ENCODE measurements at places on chromosomes 6 and 20.
A peak's percentile ranks its signal among the peaks of the same experiment; 100 is the strongest.

- peak; percentile 21 for DNase-seq
Observed at GRCh38 chr6:160088069-160088783, 33.4 kb upstream of the SLC22A1 start.

- no peak for DNase-seq
Observed at GRCh38 chr6:70547313-70547712, 19.4 kb upstream of the SDHAF4 start.

- no peak for DNase-seq
Observed at GRCh38 chr6:82176616-82177015, 70.9 kb downstream of the IBTK start.

GRCh38 chr6:13526727-13527670, 39.6 kb upstream of the GFOD1 start:
- DNase-seq = peak; percentile 76

GRCh38 chr6:17418281-17419188, 25.1 kb downstream of the CAP2 start:
- DNase-seq = peak; percentile 52

DNA sequence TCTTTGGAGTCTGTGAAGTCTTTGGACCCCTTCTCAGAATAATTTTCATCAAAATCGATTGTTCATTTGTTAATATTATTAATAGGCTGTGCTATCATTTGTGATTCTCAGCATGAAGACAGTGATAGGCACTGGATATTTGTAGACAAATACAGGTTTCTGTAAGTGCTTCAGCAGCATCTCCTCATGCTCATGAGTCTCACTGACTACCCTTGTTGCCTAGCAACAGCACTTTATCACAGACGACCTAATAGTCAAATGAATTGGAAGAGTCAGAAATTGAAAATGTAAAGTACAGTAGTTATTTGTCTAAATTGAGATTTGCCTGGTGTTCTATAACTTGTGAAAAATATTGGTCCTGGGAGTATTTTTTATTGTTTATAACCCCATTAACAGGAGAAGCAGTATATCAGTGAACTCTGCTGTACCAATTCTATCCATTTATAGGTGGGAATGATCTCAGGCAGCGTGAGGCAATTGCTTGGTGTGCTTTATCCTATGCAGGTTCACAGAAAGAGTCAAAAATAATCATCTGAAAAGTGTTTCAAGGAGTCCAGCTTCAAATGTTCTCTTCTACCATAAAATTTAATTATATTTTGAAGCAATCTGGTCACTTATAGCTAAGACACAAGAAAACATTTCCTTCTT, 684.6 kb downstream of the RFPL4B start:
- DNase-seq = no peak

GRCh38 chr6:82521369-82521768, 157.8 kb downstream of the TPBG start:
- no peak for DNase-seq

GRCh38 chr20:23461180-23461579, 8.5 kb upstream of the CST11 start:
- DNase-seq = no peak

DNA sequence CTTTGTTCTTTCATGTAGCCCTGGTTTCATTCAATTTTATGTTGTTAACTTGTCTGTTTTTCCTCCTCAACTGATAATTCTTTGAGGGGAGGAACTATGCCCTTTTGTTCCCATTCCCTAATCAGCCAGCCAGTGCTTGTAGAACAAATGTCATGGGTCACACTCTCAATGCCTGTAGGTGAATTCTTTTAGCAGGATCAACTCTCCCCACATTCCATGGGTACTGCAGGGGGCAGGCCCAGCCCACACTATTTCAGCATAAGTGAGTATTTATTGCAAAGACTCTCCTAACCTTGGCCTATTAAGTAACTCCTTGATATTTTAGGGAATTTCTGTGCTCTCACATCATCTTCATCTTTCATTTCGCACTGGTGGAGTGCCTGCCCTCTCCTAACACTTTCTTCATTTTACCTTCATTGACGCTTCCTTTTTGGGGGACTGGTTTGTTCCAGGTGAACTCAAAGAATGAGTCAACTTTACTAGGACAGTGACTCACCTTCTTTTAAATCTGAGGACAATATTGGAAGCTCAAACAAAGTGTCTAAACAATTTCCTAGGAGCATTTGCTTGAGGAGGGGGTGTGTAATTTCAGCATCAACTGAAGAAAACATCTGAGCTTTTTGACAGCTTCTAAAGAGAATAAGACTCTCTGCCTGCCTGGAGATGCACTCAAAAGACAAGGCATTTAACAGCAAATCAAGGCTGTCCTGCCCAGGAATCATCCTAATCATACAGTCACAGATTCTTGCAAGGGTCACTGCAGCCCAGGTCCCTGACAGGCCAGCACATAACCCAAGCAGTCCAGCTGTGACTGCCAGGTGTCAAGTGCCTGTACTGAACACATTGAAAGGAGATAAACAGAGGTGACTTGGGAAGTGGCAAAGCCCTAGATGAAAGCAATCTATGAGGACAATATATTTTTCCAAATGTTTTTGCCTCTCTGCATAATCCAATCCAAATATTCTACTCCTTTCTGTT, 263.9 kb upstream of the PRND start:
- DNase-seq = no peak

GRCh38 chr20:21517566-21518277, 3.9 kb upstream of the NKX2-2 start:
- no peak for DNase-seq
